Gastrocnemius medialis (tissue), 4 donors: ENCODE measurements at places on chromosomes 12 and 14. TPM values are rescaled to one million over a fixed set of nuclear protein-coding genes. Genes with fewer than 3 reads are reported as not detected.

DNA sequence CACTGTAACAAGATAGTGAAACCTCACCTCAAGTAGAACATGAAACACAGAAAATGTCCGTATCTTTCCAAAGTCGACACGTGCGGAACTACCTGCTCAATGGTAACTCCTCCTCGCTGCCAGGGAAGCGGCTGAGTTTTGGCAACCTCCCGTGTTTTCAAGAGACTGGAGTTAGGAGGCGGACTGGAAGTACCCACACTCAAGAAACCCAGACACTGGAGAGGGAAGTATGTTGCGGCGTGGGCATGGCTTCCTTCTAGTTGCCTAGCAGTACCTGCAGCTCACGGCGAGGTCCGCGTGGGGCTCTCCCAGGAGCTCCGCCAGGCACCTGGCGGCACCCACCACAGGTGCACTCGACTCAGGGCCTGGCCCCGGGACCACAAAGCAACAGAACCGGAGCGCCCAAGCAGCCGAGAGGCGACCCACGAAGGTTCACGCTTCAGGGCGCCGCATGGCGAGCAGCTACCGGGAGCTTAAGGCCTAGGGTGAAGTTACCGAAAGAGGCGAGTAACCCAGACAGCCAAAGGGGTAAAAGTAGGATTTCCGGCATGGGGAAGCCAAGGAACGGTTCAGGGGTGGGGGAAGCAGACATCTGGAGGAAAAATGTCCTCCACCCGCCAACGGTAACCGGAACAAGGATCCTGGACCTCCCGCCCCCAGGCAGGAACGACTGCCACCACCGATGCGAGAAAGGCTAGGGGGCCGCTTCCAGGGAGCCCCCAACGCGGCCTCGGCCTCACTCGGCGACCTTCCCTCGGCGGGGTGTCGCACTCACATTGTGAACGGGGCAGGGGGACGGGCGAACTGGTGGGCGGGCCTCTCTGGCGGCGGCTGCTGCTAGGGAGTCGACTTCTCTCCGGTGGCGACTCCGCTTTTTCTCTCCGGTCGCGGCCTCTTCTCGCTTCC lies 608 bp downstream of the PTGES3 start:
- peak; percentile 65 for DNase-seq
- H3K4me1 ChIP-seq, result peaks cover 40% of the 10 kb centered on the region
- peak overlapping the region; percentile 99 for H3K27ac ChIP-seq
- no peaks in the 10 kb centered on the region for H3K36me3 ChIP-seq
- peak overlapping the region; percentile 95 for H3K4me3 ChIP-seq

DNA sequence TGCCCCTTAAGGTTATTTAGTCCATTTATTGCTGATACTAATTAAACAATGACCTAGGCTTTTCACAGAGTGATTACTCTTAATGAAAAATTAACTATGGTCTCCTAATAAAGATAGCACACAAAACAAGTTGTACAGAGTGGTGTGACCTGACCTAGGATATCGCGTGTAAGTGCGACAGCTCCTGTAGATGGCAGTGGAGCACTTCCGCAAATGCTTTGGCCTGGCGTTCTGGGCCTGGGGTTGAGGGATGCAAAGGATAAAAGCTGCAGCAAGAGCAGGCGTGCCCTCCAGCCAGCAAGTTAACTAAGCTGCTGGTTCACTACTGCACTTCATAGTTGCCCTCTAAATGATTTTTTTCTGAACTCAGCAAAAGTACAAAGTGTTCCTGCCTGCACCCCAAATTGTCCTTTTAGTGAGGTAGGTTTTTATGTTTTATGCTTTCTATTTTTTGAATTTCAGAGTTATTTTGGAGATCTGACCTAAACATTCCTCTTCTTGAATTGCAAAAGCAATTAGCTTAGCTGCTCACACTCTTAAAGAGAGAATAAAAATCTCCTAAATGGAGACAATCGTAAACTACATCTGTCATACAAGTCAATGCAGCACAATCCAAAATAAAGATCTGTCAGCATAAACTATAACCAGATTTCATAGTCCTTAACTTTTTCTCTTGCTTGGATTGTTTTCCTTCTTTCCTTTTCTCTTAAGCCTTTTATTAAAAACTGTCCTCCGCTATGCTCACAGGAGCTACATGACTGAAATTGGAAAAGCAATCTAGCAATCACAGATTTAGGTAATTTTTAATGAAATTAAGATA lies 379.6 kb downstream of the LRIG3 start:
- H3K27ac ChIP-seq, result no peak overlapping the region
- H3K4me3 ChIP-seq, result no peak overlapping the region
- no peaks in the 10 kb centered on the region for H3K4me1 ChIP-seq
- DNase-seq, result peak; percentile 58
- no peaks in the 10 kb centered on the region for H3K27me3 ChIP-seq

GRCh38 chr12:121465921-121466793 lies 66.2 kb downstream of the RNF34 start:
- no peak for DNase-seq
- H3K4me1 ChIP-seq, result peaks cover 11% of the 10 kb centered on the region
- H3K27ac ChIP-seq, result no peak overlapping the region
- no peaks in the 10 kb centered on the region for H3K36me3 ChIP-seq
- H3K27me3 ChIP-seq, result no peaks in the 10 kb centered on the region
- peak overlapping the region; percentile 63 for H3K4me3 ChIP-seq

DNA sequence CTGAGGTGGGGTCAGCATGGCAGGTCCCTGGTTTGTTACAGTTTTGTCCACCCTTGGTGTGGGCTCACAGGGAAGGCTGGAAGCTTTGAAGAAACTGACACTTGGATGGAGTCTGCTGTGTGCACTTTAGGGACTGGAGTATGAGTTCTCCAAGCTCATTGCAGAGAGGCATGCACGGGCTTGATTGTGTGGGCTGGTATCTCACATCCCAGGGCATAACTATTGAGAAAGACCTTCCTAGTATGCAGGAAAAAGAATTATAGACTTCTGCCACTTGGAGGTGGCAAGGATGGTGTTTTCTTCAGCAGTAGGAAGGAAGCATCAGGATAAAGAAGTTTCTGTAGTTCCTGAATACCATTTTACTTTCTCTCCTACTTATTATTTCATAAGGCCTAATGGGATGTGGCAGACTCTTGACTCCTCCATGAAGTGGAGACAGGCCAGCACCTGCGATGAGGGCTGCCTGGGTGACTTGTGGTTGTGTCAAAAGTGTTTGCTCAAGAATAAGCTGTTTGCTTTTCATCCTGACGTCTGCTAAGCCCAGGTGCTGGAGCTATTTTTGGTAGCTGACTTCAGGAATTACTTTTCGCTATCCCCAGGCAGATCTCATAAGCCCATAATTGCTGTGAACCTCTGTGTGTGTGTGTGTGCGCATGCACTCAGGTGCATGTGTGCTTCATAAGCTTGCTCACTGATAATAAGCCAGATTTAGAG lies 125.8 kb downstream of the KTN1 start:
- no peak for DNase-seq
- H3K36me3 ChIP-seq, result no peaks in the 10 kb centered on the region
- no peak overlapping the region for H3K27ac ChIP-seq
- H3K4me3 ChIP-seq, result no peak overlapping the region
- no peaks in the 10 kb centered on the region for H3K27me3 ChIP-seq

DNA sequence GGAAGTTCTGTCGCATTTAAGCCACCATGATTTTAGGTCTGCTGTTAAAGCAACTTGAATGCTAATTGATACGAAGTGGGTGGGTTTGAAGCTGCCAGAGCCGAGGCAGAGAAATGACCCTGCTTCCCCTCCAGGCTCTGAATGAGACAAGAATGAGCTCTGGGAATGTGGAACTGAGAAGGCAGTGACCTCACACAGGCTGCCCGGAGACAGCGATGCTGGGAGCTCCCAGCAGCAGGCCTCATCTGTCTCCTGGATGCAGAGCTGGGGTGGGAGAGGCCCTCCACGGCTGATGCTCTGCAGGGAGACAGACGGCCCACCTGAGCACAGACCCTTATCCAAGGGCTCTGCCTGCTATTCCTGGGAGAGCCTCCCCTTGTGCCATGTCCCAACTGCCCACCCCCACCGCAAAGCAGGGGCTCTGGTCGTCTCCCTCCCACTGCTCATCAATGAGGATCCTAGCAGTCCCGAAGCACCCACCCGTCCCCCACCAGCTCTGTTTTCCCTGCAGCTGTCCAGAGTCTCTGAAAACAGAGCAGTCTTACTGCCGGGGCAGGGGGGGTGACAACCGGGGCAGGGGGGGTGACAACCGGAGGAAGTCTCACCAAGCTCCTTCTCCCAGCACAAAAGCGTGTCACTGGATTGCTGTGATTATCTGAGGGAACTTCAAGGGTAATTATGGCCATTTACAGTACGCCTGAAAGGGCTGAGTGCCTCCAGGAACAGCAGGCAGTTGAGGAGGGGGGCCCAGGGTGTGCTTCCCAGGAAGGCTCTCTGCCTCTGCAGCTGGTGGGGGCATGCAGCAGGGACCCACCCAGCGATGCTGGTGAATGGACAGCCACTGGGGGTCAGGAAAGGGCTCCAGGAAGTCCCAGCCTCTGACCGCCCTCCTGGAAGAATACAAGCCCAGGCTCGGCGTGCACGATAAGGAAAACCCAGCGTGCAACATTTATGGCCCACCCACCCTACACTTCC lies 67.8 kb downstream of the CHGA start:
- no peak overlapping the region for H3K27ac ChIP-seq
- no peak for DNase-seq
- no peaks in the 10 kb centered on the region for H3K36me3 ChIP-seq
- no peaks in the 10 kb centered on the region for H3K27me3 ChIP-seq
- H3K4me3 ChIP-seq, result no peak overlapping the region

- no peaks in the 10 kb centered on the region for H3K36me3 ChIP-seq
- H3K27me3 ChIP-seq, result no peaks in the 10 kb centered on the region
Observed at GRCh38 chr12:110613071-110613770, 708 bp upstream of the TCTN1 start.

GRCh38 chr14:90750701-90751100 lies 65.5 kb downstream of the TTC7B start:
- peaks cover 18% of the 10 kb centered on the region for H3K4me1 ChIP-seq
- H3K4me3 ChIP-seq, result no peak overlapping the region
- no peak for DNase-seq
- peak overlapping the region; percentile 95 for H3K27ac ChIP-seq

DNA sequence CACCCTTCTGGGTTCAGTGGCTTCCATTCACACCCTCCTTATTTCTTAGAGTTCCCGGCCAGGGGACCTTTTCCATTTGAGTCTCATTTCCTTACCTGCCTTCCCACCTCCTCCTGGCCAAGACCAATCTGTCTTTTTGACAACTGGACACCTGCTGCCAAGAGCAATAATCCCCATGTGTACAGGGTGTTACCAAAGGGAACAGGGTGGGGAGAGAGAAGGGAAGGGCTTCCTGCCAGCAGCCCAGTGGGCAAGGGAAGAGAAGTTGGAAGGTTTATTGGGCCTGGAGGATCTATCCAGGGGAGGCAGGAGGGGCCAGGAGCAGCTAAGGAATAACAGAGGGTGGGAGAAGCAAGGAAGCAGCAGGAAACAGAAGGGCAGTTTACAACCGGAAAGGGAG lies 346.2 kb downstream of the C12orf75 start:
- DNase-seq, result peak; percentile 26
- H3K4me1 ChIP-seq, result peaks cover 44% of the 10 kb centered on the region
- H3K27me3 ChIP-seq, result no peaks in the 10 kb centered on the region
- no peak overlapping the region for H3K4me3 ChIP-seq
- no peaks in the 10 kb centered on the region for H3K36me3 ChIP-seq

DNA sequence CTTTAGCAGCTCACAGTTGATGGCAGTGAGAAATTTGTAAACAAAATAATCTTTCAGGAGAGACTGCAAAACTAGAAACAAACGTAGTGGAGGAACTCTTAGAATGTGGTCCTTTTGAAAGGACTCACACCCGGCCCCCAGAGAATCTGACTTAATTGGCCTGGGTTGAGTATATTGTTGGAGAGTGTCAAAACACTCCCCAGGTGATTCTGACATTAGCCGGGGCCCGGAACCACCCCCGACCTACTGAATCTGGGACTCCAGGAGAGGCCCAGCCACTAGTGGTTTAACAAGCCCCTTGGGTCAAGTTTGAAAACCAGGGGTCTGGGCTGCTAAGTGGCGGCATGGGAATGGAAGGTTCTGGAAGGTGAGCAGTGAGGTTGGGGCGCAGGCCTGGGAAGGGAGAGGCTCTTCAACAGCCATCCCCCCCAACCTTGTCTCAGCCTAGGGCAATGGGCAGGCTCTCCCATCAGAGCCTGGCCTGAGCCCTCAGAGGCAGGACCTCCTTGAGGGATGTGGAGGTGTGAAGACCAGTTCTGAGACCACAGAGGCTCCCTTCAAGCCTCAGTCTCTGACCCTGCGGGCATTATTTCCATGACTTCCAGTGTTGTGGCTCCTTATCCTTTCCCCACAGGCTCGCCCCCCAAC lies 1.1 kb upstream of the ELK3 start:
- peaks cover 11% of the 10 kb centered on the region for H3K27me3 ChIP-seq
- H3K27ac ChIP-seq, result peak overlapping the region; percentile 79
- no peak for DNase-seq
- no peak overlapping the region for H3K4me3 ChIP-seq
- no peaks in the 10 kb centered on the region for H3K4me1 ChIP-seq
- no peaks in the 10 kb centered on the region for H3K36me3 ChIP-seq

GRCh38 chr12:87274594-87275245 lies 754.5 kb downstream of the C12orf50 start:
- no peaks in the 10 kb centered on the region for H3K27me3 ChIP-seq
- no peaks in the 10 kb centered on the region for H3K36me3 ChIP-seq
- H3K4me3 ChIP-seq, result no peak overlapping the region

DNA sequence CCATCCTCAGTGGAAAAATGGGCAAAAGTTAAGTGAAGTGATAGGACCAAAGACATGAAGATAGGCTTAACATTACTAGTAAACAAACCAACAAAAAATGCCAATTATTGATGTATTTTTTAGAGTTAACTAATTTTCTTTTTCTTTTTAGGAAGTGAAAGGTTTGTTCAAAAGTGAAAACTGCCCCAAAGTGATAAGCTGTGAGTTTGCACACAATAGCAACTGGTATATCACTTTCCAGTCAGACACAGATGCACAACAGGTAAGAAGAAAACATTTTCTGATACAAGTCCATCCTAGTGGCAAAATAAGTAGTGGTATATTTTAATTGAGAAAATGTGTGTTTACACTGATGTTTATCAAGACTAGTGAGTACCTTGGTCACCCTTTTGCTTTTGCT lies 39.6 kb downstream of the LARP4 start:
- no peak overlapping the region for H3K27ac ChIP-seq
- no peak for DNase-seq
- H3K36me3 ChIP-seq, result no peaks in the 10 kb centered on the region
- H3K4me3 ChIP-seq, result no peak overlapping the region

DNA sequence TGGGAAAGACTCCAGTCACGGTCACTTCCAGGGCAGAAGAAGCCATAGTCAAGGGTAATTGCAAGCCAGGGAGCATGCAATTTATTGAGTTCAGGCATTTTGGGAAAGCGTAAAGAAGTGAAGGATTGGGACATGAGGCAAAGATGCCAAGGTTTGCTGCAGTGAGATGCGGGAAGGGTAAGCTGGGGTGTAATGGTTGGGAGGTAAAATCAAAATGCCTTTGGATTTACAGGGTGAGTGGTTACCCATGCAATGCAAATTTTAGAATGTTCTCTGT lies 167.5 kb downstream of the BRMS1L start:
- H3K4me3 ChIP-seq, result no peak overlapping the region
- H3K36me3 ChIP-seq, result no peaks in the 10 kb centered on the region
- no peak overlapping the region for H3K27ac ChIP-seq
- no peaks in the 10 kb centered on the region for H3K4me1 ChIP-seq

CD9 gene
- total RNA-seq, result 49.7 TPM

RFLNA gene
- 1.1 TPM for total RNA-seq

CAMKK2 gene
- total RNA-seq, result 10.2 TPM

GUCY2C gene
- total RNA-seq, result 0.17 TPM

CD163 gene
- 20.7 TPM for total RNA-seq

CEBPE gene
- not detected for total RNA-seq

PRIM1 gene
- total RNA-seq, result 3.2 TPM

PRORP gene
- total RNA-seq, result 14.8 TPM

SERPINA10 gene
- not detected for total RNA-seq

OASL gene
- total RNA-seq, result 0.11 TPM

APOF gene
- not detected for total RNA-seq

VRTN gene
- not detected for total RNA-seq

IFNG gene
- not detected for total RNA-seq

KCNC2 gene
- total RNA-seq, result not detected
